ENCODE measurements at places on chromosomes 12 and 14. TPM values are rescaled to one million over a fixed set of nuclear protein-coding genes. Genes with fewer than 3 reads are reported as not detected.

The AGAP2 gene
- polyA plus RNA-seq = not detected

The KRT3 gene
- polyA plus RNA-seq = not detected

The CCER1 gene
- not detected for polyA plus RNA-seq

The IL31 gene
- not detected for polyA plus RNA-seq

The FBLN5 gene
- 756 TPM for polyA plus RNA-seq

The GLT1D1 gene
- polyA plus RNA-seq = not detected

DNA sequence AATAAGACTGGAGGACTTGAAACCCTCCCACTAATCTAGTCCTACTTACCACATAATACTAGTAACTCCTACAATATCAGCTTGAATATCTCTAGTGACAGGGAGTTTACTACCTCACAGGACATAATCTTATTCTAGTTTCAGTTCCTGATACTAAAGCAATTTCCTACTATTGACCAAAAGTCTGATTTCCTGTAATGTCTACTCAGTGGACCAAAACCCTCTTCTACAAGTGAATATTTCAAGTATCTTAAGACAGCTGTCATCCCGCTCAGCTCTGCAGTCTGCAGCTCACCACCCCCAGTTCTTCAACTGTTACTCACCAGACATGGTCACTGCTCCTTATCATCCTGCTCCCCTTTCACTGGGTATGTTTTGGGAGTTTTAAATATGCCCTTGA is 70.8 kb upstream of the TMCC3 start:
- no peak for DNase-seq

DNA sequence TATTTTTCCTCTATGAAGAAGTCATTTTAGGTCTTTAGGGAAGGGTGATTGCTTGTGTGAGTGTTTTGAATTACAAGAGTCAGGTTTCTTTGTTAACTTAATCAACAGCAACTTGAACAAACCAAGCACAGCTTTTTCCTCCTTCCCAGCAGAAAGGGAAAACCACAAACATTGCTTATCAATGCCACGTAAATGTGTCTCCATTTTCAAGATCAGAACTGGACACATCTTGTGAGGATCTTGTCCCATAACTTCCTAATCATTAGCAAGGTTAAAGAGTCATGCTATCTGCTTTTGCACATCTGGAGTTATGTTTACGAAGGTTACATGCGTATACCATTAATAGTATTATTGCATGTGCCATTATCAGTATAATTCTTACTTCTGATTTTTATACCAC is 248.0 kb upstream of the FLRT2 start:
- DNase-seq = no peak

DNA sequence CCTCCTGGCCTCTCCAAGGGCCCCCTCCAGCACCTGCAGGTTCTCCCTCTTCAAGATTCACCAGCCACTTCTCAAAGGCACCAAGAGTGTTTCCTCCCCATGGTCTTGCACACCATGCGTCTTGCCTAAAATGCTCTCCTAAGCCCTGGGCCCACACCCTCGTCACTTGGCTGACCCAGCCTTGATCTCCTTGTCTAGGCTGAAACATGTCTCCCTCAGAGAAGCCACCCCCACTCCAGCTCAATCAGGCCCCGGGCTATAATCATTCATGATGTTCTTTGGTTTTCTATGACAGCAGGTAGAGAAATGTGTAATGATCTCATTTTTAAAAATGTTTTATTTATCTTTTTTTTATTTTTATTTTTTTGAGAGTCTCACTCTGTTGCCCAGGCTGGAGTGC is 88.1 kb downstream of the EFCAB11 start:
- no peak for DNase-seq

GRCh38 chr12:24424376-24424775 is 474.9 kb upstream of the SOX5 start:
- no peak for DNase-seq

DNA sequence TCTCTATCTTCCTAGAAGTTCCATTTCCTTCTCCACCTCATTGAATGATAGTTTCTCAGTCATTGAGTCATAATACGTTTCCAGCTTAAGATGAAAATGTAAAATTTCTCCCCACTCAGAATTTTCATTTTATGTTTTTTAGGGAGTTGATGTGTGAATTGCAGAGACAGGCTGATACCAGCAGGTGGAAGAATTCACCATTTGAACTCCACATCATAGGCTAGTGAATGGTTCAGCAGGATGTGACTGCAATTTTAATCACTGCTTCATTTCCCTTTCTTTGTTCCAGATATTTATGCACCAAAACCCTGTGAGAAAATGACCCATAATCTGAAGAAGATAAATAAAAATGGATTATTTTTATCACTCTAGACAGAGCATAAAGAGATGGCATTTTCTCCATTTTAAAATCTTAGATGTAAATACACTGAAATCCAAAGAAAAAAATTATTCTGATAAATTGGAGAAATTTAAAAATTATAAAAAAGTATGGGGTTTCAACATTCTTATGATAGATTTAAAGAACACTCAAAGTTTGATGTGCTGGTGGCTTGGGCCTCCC is 10.6 kb upstream of the PYGL start:
- DNase-seq = peak; percentile 85

DNA sequence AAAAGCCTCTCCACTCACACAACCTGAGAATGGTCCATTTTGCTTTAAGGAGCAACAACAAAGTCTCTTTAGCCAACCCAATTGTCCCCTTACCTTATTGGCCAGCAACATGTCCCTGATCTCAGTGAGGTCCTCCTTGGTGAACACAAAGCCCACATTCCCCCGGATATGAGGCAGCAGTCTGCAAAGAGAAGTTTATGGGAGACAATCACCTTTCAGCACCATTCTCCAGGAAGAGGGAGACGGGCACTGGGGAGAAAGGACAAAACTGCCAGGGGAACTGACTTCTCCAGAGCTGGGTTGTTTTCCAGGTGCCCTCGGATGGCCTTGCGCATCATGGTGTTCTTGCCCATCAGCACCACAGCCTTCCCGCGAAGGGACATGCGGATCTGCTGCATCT is 1.9 kb downstream of the RPLP0 start:
- no peak for DNase-seq

DNA sequence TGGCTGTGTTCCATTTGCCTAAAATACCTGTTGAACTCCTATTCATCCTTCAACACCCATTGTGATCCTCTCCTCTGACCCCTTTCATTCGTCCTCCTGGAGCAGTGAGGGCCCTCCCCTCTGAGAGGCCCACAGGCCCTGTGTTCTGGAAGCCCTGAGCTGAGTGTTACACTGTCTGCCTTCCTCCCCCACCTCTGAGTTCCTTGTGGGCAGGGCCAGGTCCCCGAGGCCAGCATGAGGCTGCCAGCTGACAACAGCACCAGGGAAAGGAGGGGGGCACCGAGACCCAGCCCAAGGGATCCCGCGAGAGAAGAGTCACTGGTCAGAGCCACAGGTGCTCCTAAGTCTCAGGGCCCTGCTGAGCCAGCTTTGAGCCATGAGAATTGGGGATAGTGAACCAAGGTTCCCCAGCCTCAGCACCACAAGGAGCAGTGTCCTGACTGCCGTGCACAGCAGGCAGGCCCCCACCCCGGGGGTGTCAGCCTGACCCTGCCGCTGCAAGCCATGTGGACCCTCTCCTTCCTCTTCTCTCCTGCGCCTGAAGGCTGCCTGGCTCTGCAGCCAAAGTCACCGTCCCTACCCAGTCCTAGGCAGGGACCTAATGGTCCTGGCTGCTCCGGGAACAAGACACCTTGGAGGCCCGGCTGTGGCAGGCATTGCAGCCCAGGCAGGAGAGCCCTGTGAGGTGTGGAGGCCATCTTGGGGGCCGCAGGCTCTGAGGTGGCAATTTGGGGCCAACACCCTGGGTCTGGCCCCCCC is 52.5 kb downstream of the BEGAIN start:
- DNase-seq = no peak

Measured in GM23248 (cell line).